Jurkat, Clone E6-1 (cell line): ENCODE measurements at places on chromosomes 6 and 20.

DNA sequence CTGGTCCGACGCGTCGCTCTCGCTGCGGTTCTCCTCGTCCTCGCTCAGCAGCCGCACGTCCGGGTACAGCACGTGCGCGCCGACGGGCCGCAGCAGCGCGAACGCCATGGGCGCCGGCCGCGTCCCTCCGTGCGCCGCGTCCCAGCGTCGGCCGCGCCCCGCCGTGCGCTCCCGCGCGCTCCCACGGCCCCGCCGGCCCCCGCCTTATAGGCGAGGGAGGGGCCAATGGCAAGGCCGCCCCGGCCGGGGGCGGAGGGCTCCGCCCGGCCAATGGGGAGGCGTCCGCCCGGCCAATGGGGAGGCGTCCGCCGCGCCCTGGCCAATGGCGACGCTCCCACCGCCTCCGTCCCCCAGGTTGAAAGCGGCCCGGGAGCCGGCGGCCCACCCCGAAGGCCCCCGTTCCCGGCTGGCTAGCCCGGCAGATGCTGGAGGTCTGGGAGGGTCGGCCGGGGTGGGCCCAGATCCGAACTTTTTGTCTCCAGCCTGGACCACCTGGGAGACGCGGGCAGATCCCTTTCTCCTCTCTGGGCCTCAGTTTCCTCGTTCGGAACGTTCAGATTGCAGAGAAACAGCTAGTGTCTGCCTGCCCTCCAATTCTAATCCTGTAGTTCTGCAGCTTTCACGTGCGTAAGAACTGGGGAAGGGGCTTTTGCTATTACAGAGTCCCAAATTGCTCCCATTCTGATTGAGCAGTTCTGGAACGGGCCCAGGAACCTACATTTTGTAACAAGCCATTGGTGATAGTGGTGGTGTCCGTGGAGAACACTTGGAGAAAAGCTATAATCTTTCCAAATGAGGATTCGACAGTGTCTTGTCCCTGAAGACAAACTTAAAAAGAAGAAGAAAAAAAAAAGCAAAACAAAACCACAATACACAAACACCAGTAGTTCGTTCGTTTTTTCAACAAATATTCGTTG, at the start of gene TCF15:
Gene TCF15 (minus strand): TSS at position 180 of the 917 bp plus-strand sequence. CDS start 72 bp downstream, at position 108.
- no peak for DNase-seq

DNA sequence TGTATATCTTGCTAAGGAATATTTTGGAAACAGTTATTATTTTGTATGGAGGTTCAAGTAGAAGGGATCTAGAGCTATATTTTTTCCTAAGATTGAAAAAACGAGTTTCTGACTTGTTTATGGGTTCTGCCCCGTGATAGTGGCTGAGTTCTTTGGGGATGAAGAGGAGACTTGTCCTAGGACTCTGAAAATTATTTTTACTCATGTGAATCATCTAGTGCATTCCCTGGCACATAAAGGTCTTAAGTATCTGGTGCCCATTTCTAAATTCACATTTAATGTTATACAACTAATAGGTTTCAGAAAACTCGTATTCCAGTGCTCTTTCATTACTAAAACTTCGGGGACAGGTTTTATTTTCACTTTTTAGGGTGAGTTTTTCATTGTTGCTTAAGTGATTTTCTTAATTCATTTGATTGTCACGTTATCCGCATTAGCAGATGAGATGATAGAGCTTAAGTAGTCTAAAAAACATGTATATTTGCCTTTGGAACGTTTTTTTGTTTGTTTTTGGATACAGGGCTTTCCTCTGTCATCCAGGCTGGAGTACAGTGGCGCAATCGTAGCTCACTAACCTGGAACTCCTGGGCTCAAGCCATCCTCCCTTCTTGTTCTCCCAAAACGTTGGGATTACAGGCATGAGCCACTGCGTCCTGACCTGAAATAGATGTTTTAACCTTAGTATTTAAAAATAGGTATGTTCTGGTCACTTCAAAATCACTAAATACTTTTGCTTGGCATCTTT, 2.1 kb downstream of the NFYA start:
- no peak for DNase-seq

DNA sequence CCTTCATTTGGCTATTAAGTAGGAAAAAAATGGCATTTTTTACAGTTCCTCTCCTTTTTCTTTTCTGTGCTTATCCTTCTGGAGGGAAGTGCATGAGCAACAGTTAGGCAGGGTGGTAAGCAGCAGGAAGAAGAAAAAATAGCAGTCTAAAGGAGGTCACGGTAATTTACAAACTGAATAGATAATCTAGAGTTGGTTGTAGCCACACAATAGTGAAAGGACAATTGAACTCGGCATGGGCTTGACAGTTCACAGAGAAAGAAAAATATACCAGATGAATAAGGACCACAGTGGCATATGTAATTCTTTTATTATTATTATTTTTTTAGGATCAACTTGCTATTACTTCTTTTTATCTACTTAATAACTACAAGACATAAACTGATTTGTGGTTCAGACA, 358.6 kb downstream of the BTBD9 start:
- no peak for DNase-seq

GRCh38 chr20:45842169-45842812, 8.7 kb downstream of the SNX21 start:
- no peak for DNase-seq

- no peak for DNase-seq
Observed at GRCh38 chr6:25266456-25267100, 12.6 kb upstream of the CARMIL1 start.

GRCh38 chr6:36949636-36950035, 4.9 kb upstream of the PI16 start:
- no peak for DNase-seq

- no peak for DNase-seq
Observed at GRCh38 chr6:161029195-161029809, 37.7 kb downstream of the MAP3K4 start.

DNA sequence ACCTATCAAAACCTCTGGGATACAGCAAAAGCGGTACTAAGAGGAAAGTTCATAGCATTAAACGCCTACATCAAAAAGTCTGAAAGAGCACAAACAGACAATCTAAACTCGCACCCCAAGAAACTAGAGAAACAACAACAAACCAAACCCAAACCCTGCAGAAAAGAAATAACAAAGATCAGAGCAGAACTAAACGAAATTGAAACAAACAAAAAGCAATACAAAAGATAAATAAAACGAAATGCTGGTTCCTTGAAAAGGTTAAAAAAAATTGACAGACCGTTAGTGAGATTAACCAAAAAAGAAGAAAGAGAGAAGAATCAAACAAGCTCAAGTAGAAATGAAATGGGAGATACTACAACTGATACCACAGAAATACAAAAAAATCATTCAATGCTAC, 302.3 kb downstream of the RNGTT start:
- DNase-seq: no peak

GRCh38 chr20:59735486-59735885, 131.1 kb downstream of the PHACTR3 start:
- no peak for DNase-seq

- DNase-seq: no peak
Observed at GRCh38 chr6:154932515-154933027, 62.5 kb upstream of the TIAM2 start.

DNA sequence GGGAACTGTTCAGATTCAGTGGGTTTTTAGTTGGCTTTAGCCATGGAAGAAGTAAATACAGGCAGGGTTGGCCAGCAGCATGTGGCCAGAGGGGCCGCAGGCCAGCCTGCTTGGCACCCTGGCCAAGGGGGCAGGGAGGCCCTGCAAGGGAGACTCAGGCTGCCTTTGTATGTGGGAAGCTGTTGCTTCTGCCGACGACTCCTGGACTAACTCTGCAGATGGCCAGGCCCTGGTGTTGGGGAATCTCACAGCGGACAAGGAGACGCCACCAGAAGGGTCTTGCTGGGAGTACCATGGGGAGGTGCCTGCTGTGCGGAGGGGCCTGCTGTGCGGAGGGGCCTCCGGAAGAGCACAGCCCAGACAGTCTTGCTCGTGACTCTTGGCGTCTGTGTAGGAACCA, 25.2 kb downstream of the PYGB start:
- no peak for DNase-seq

DNA sequence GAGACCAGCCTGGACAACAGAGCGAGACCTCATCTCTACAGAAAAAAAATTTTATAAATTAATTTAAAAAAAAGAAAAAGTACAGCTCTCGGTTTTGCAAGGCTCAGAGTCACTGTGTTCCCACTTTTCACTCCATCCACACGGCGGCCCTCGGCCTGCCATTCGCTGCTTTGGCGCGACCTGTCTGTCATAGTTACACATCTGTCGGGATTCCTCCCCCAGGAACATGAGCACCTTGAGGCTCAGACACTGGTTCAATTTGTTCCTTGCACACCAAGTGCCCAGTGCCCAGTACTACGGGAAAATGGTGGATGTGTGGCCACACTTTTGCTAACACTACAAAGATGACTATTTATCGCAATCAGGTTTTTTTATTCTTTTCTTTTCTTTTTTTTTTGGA, 8.4 kb downstream of the CTSZ start:
- DNase-seq: no peak
